ENCODE measurements at places on chromosomes 3 and 15.

DNA sequence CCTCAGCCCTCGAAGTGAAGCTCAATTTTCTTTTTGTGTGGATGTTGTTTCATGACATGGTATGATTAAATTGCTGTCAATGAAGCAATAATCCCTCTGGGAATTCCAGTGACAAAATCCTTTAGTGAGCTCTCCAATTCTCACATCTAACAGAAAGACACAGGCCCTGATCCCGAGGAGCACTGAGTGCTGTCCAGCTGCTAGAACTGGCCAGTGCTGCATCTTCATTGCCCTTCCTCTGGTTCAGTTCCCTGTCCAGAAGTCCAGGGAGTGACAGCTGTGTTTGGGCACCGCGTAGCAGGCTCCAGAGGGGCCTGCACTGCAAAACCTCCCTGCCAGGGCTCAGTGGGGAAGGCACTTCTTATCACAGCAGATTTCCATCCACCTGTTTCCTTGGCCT lies 516.8 kb upstream of the ATP11B start:
- DNase-seq: no peak

DNA sequence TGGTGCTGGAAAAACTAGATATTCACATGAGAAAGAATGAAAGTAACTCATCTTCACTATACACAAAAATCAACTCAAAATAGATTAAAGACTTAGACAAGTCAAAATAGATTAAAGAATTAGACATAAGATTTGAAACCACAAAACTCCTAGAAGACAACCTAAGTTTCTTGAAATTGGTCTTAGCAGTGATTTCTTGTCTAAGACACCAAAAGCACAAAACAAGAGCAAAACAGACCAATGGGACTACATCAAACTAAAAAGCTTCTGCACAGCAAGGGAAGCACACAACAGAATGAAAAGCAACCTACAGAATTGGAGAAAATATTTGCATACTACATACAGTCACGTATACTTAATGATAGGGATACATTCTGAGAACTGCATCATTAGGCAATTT lies 6.5 kb upstream of the VPS39 start:
- no peak for DNase-seq

GRCh38 chr15:74569731-74570070 lies 28.7 kb downstream of the ARID3B start:
- no peak for DNase-seq

DNA sequence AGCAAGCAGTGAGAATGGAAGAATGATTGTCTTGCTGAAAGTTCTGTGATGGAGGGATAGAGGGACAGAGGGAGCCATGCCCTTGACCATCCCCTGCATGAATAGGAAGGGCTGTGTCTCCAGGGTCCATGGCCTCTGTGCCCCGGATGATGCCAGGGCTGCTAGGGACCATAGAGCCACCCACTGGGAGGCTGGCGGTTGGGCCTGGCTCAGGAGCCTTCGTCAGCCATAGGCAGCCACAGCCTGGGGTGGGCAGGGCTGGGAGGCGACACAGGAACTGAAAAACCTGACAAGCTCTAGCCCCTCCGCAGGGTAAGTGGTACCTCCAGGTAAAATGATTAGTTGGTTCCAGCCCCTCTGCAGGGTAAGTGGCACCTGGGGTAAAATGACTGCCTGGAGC lies 19.1 kb upstream of the LAMP3 start:
- no peak for DNase-seq

- no peak for DNase-seq
These were observed 1.9 kb downstream of the LEO1 start for GRCh38 chr15:51969728-51970127.

- DNase-seq: no peak
These were observed 26.4 kb downstream of the NUP210 start for GRCh38 chr3:13393427-13394360.

DNA sequence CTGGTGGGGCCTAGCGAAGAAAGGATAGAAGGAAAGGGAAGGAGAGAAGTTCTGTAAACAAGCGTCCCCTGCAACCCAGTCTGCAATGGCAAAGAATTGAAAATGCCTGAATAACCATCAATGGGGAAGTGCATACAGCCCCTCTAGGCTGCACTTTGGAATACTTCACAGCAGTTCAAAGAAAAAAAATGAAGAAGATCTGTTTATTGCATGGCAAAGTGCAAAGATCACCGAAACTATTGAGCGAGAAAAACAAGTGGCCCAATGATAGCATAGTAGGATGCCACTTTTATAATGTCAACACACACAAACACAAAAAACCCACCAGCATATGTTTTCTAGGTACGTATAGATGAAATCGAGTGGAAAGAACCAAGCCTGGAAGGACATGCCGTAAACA lies 13.6 kb upstream of the SLC6A1 start:
- no peak for DNase-seq

GRCh38 chr3:191721390-191721861 lies 260.5 kb downstream of the PYDC2 start:
- no peak for DNase-seq

- DNase-seq: no peak
These were observed 76.4 kb upstream of the SCN5A start for GRCh38 chr3:38725726-38726419.

- no peak for DNase-seq
These were observed 13.0 kb downstream of the ST3GAL6 start for GRCh38 chr3:98776140-98776493.

DNA sequence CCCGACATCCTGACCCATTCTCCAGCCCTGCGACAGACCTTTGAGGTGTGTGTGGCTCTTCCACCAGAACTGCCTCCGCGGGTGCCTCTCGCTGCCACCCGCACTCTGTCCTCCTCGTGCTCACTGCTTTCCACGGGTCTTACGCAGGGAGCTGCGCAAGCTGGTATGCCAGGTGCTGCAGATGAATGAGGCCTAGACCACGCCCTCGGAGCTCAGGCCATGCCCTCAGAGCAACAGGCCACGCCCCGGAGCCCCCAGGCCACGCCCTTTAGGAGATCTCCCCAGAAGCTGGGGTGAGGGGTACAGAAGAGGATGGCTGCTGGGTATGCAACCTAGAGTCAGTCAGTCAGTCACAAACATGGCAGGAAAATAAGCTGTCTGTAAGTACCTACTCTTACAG lies 300.3 kb downstream of the GABRG3 start:
- DNase-seq: no peak

DNA sequence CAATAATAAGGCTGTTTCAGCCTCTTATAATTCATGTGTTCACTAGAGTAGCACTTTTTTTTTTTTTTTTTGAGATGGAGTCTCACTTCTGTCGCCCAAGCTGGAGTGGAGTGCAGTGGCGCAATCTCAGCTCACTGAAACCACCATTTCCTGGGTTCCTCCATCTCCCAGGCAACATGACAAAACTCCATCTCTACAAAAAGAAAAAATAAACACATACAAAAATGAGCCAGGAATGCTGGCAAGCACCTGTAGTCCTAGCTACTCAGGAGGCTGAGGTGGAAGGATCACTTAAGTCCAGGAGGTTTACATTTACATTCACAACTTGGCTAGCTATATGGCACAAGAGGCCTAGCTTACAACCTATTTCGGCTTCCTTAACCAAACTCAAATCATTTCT lies 6.8 kb downstream of the USP4 start:
- no peak for DNase-seq

GRCh38 chr15:25185156-25185710 lies 230.4 kb downstream of the SNRPN start:
- DNase-seq: no peak

GRCh38 chr3:60081381-60082095 lies 1031.7 kb upstream of the CFAP20DC start:
- DNase-seq: no peak

GRCh38 chr3:173920386-173920785 lies 522.8 kb downstream of the NLGN1 start:
- no peak for DNase-seq

GRCh38 chr3:142597906-142598305 lies 1.7 kb downstream of the PLS1 start:
- DNase-seq: no peak

- no peak for DNase-seq
These were observed 99.7 kb downstream of the LSM3 start for GRCh38 chr3:14278265-14278798.

DNA sequence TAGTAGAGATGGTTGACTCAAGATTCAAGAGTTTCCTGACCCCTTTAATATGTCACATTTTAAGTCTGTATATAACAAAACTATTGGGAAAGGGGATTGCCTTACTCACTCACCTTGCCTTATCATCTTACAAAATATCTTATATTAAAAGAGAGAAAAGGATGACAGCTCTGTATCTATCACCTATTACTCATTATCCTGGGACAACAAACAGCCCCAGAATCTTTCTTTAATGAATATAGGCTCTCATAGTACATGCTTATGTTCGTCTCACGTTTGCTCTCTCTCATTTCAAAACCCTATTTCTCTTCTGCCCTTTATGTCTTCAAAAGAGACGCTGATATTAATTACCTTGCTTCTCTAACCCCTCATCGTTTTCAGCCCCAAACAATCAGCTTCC lies 1023.4 kb upstream of the CFAP20DC start:
- no peak for DNase-seq

GRCh38 chr3:41290736-41291135 lies 91.4 kb downstream of the CTNNB1 start:
- DNase-seq: no peak

GRCh38 chr3:128845119-128845777 lies 34.2 kb upstream of the ACAD9 start:
- peak; percentile 16 for DNase-seq

DNA sequence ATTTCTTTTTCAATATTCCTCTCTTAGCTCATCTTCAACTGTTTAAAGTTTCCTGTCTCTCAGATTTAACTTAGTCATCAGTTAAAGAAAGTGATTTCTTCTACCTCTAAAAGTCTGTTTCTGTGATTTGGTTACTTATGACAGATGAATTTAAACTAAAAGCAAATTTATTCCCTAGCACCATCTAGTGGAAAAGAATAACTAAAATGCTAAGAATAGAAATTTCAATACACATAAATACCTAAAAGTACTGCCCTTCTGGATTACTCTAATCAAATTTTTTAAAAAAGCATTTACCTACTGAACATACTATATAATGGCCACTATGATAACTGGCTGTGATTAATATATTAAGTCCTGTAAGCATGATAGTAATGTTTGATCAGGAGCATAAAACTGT lies 14.0 kb upstream of the ZCWPW2 start:
- no peak for DNase-seq

DNA sequence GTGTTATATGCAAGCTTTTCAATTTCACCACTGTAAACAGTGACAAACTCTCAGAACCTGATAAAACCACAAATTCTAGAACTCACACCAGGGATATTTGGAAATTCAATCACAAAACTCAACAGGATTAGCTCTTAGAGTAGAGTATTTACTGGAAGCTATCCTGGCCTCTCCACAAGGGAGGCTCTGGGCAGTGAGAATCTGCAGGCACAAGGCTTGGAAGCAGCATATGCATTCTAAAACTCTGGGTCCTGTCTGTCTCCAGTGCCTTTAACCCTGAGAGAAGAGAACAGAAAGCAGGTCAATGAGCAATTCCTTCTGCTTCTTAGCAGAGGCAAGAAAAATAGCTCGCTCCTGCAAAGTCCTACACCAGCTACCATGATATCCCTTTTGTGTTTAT lies 23.4 kb downstream of the PLSCR4 start:
- no peak for DNase-seq

DNA sequence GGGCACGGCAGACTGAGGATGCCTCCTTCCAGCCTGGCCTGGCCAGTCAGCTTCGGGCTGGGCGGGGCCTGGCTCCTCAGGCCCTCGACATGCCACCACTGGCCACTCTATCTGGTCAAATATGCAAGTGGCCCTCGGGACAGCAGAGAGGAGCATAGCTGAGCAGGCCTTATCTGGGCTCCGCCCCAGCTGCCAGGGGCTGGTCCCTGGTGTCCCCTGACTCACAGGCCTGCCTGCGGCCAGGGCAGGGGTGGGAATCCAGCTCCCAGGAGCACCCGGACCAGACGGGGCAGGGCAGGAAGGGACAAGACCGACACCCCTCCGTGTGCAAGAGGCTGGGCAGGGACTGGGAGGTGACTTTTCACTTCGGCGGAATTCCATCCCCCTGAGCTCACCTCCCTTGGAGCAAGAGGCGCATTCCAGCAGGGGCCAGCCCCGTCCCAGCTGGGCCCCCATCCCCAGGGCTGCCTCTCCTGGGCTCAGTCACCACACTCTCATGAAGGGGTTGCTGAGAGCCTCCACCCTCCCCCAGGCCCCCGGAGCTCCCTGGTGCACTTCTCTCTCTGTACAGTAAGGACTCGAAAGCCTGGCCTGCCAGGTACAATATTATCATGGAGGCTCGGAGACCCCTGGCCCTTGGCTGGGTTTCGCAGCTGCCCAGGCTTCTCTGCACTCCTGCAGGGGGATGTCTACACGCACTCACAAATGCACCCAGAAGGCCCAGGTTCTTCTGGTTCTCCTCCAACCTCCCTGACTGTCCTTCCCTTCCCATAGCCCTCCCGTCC lies 29.5 kb downstream of the WNT7A start:
- no peak for DNase-seq

GRCh38 chr3:157692468-157692867 lies 189.3 kb upstream of the VEPH1 start:
- DNase-seq: no peak

- DNase-seq: no peak
These were observed 550.0 kb upstream of the ALCAM start for GRCh38 chr3:104816716-104817115.

- DNase-seq: peak; percentile 41
These were observed 32.2 kb upstream of the BCL6 start for GRCh38 chr3:187777331-187777941.

DNA sequence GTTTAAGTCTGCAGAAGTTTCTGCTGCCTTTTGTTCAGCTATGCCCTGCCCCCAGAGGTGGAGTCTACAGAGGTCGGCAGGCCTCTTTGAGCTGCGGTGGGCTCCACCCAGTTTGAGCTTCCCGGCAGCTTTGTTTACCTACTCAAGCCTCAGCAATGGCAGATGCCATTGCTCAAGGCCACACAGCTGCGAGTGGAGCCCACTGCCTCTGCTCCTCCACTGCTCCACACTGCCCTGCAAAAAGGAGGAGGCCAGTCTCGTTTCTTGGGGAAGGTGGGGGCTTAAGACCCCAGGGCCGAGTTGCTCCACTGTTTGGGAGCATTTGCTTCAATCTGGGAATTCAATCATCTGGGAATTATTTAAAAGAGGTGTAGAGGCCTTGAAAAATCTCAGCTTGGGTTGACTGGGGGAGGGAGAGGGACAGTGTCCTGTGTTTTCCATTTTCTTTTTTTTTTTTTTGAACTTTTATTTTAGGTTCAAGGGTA lies 144.6 kb upstream of the MEF2A start:
- DNase-seq: no peak

DNA sequence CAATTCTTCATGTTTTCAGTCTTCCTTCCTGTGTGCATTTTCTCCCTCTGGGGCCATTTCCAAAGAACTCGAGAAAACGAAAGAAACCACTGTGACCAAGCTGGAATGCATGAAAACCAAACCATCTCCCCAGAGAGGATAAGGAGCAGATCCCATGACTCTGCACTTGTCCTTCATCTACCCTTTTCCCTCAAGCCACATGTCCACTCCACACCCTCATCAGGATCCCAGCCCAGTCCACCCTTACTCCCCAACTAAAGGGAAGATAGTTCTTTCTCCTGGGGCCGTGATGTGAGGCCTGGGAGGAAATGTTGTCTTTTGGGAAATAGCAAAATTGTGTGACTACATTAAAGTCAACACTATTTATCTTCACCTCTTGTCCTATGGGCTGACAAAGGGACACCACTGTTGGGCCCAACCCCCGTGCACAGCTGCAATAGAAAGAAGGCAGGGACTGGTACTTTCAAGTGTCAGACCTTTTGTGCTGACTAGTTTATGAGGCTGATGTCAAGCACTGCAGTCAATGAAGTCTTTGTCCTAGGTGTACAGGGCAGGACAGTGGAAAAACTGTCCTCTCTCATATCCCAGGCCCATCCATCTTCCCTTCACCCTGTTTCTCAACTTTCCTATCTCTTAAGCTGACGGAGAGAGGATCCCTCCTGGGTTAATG lies 487.1 kb upstream of the NR2F2 start:
- DNase-seq: no peak

Data from stimulated activated naive CD8-positive, alpha-beta T cell treated with anti-CD3 and anti-CD28 coated beads, Interleukin-15, Interleukin-2, amounts not matched to agents 100 U/mL and 50 U/mL, for 24 hours (primary cell).